Cerebellum (tissue), 4 donors: ENCODE measurements at places on chromosomes 7 and 10.

- no peak for DNase-seq
Measured at GRCh38 chr7:89002981-89003956, 207.7 kb upstream of the TEX47 start.

DNA sequence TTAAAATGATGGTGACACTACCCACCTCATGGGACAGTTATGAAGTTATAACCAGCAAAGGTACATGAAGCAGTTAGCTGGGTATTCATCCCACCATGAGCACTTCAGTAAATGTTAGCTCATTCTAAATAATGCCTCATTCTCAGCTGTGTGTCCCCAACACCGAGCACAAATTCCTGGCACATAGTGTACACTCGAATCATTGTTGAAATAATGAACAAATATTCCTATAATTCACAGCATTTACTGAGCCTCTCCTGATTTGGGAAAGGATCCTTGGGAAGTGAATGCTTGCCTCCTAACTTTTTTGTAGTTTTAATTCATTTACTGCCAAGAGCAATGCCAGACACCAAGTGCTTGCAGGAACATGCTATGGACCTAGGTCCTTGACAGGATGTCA lies 235.2 kb downstream of the DGKI start:
- no peak for DNase-seq

DNA sequence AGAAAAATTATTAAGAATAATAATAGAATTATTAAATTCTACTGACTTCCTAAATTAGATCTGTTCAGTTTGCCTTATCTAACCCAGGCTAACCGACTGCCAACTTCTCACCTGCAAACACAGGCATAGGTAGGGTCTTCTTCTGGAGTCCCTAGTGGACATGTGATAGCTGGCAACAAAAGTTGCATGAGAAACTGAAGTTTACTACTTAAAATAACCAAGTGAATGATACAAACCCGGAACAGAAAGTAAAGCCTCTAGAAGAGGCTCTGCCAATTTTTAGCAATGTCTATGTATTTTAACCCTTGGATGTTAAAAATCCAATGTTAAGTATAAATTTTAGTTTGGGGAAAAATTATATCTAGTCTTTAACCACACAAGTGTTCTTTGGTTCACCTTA lies 37.6 kb downstream of the NDUFB2 start:
- no peak for DNase-seq

DNA sequence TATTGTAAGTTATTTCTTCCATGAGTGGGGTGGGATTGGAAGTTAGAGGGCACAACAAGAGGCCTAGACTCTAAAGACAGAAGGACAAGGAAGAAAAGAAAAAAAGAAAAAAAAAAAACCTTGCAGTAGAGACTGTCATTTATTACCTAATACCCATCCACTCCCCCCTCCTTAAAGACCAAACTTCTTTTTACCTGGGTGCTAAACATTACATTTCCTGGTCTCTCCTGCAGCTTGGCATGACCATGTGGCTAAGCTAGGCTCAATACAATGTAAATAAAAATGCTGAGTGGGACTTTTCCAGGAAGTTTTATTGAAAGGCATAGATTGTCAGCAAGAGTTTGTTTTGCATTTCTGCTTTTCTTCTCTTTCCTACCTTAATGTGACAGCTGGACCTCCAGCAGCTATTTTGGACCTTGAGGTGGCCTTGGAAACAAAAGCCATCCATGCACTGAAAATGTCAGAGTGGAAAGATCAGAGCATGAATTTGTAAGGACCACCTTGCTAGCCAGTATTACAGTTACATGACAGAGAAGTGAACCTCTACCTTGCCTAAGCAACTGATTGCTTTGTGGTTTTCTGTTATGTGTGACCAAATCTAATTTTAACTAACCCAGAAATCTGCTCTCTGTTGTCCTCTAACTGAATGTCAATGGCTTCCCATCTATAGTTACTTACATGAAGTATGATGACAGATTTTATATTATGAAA lies 81.3 kb upstream of the SFMBT2 start:
- DNase-seq = no peak

GRCh38 chr7:107877731-107878382 lies 13.1 kb upstream of the DLD start:
- DNase-seq = no peak

DNA sequence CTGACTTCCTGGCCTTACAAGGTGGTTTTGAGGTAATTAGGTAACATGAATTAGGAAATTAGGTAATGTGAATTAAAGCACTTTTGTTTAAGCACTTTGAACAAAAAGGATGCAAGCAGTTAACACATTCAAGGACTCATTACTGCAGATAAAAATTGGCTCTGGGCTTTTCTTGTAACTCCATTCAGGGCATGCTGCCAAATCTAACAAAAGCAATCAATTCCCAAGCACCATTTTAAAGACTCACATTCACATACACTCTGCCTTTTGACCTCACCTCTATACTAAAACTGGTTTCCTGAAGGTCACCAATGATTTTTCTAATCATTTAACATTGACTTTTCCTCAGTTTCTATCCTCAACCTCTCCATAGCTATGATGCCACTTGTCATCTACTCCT lies 251.2 kb upstream of the RHOBTB1 start:
- no peak for DNase-seq

GRCh38 chr10:66999762-67000545 lies 74.1 kb downstream of the LRRTM3 start:
- no peak for DNase-seq
